GM12865 (cell line): ENCODE measurements at places on chromosomes 7 and 10.
A peak's percentile ranks its signal among the peaks of the same experiment; 100 is the strongest.

- DNase-seq: no peak
Measured at GRCh38 chr7:45122975-45123860, 11.7 kb upstream of the TBRG4 start.

DNA sequence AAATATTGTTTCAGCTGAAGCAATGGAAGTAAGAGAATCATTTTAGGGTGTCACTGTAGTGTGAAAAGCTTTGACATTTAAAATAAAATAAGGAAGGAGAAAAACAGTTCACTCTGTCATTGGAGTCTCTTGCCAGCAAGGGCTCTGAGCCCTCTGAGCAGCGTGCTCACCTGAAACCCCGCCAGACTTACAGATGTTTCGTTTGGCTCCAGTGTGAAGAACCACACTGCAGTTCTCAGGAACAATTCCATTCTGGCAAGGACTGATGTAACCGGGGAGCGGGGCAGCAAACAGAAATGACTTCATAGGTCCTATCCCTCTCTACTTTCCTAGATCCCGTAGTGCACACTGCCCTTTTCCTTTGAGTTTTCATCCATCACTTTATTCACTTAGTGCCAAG is 164.3 kb downstream of the CELF2 start:
- DNase-seq: no peak

- DNase-seq: no peak
Measured at GRCh38 chr10:74851831-74852230, 25.4 kb downstream of the KAT6B start.

GRCh38 chr10:49611816-49612512 is 1.9 kb downstream of the SLC18A3 start:
- no peak for DNase-seq

- no peak for DNase-seq
Measured at GRCh38 chr7:95198863-95199262, 125.5 kb downstream of the PON1 start.

- DNase-seq: no peak
Measured at GRCh38 chr10:4337563-4337962, 488.4 kb upstream of the AKR1E2 start.

DNA sequence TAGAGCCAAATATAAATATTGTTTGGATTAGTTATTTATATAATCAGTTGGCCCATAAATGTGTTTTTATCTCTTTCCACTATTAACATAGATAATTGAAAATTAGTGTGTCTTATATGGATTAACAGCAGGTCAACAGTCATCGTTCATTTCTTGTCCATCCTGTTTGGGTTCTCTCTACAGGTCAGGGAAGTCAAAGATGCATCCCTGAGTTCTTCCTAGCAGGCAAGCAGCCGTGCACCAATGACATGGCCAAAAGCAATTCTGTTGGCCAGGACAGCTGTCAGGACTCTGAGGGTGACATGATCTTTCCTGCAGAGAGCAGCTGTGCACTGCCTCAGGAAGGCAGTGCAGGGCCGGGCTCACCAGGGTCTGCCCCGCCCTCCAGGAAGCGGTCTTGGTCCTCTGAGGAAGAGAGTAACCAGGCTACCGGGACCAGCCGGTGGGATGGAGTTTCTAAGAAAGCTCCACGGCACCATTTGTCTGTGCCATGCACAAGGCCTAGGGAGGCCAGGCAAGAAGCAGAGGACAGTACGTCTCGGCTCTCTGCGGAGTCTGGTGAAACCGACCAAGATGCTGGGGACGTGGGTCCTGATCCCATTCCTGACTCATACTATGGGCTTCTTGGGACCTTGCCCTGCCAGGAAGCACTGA is 15.9 kb downstream of the FBH1 start:
- DNase-seq: no peak

DNA sequence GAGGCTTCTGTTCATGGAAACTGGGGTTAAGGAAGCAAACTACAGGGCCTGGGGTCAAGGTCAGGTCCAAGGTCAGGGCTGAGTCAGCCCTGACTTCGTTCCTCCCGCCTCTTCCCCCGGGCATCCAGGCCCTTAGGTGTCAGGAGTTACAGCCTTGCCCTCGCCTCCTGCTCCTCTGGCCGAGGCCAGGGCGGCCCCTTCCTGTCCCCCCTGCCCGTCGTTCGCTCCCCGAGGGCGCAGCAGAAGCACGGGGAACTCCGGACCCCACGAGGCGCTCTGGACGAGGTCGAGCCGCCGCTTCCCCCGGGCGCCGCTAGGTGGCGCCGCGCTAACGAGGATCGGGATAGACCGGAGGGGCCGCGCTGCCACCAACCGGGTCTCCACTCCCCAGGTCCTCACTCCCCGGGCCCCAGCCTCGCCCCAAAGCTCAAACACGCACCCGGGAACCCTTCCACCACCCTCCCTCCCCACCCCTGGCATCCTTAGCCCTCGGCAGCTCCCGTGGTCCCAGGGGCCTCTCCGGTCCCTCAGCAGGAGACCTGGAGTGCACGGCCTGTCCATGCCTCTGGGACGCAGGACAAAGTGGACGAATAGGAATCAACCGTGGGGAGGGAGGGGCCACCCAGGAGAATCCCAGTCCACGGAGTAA is 59.2 kb upstream of the MYL10 start:
- DNase-seq: peak; percentile 84

GRCh38 chr10:52082307-52082706 is 231.8 kb upstream of the DKK1 start:
- DNase-seq: peak; percentile 16

DNA sequence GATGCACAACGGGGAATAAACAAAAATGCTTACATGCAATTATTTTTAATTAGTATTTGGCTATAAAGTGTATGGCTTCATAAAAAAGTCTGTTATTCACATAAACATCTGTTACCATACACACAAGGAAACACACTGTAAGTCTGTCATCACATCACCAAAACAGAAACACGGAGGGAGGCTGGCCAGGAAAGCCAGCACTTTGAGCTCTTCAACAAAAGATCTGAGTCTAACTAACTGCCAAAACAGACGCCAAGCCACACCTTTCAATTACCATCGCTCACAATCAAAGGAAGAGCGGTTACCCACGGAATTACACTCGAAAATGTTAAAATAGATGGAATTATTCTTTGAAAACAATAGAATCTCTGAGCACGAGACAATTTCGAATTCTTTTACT is 49.2 kb upstream of the MGMT start:
- no peak for DNase-seq

DNA sequence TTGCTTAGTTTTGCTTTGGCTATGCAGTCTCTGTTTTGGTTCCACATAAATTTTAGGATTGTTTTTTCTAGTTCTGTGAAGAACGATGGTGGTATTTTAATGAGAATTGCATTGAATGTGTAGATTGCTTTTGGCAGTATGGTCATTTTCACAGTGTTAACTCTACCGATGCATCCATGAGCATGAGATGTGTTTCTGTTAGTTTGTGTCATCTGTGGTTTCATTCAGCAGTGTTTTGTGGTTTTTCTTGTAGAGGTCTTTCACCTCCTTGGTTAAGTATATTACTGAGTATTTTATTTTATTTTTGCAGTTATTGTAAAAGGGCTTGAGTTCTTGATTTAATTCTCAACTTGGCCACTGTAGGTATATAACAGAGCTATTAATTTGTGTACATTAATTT is 78.2 kb upstream of the ZNF92 start:
- DNase-seq: no peak

- DNase-seq: no peak
Measured at GRCh38 chr7:143518941-143519340, 41.3 kb downstream of the TAS2R41 start.

GRCh38 chr7:5793361-5794072 is 12.1 kb upstream of the RNF216 start:
- DNase-seq: no peak

- DNase-seq: no peak
Measured at GRCh38 chr10:124998624-124999291, 56.8 kb downstream of the ZRANB1 start.
